ENCODE measurements at places on chromosomes 2 and 18. TPM values are rescaled to one million over a fixed set of nuclear protein-coding genes. Genes with fewer than 3 reads are reported as not detected.

- H3K27me3 ChIP-seq, result no peaks in the 10 kb centered on the region
- no peaks in the 10 kb centered on the region for H3K36me3 ChIP-seq
- DNase-seq, result peak; percentile 65
- peaks cover 18% of the 10 kb centered on the region for H3K4me1 ChIP-seq
- peak overlapping the region; percentile 25 for H3K27ac ChIP-seq
Measured at GRCh38 chr2:121699421-121700333, 37.0 kb downstream of the NIFK start.

Gene UPP2
- not detected for total RNA-seq

- no peak for DNase-seq
- no peak overlapping the region for H3K27ac ChIP-seq
- no peaks in the 10 kb centered on the region for H3K27me3 ChIP-seq
- no peak overlapping the region for H3K4me3 ChIP-seq
- H3K36me3 ChIP-seq, result no peaks in the 10 kb centered on the region
Measured at GRCh38 chr2:221529177-221529942, 42.7 kb downstream of the EPHA4 start.

GRCh38 chr2:86193901-86194567, 1.2 kb downstream of the IMMT start:
- H3K4me3 ChIP-seq, result no peak overlapping the region
- H3K27me3 ChIP-seq, result no peaks in the 10 kb centered on the region
- H3K36me3 ChIP-seq, result no peaks in the 10 kb centered on the region
- no peak for DNase-seq
- H3K4me1 ChIP-seq, result peaks cover 60% of the 10 kb centered on the region

- no peak for DNase-seq
- H3K4me3 ChIP-seq, result no peak overlapping the region
- H3K27ac ChIP-seq, result no peak overlapping the region
Measured at GRCh38 chr2:160201849-160202539, 1.9 kb upstream of the ITGB6 start.

DNA sequence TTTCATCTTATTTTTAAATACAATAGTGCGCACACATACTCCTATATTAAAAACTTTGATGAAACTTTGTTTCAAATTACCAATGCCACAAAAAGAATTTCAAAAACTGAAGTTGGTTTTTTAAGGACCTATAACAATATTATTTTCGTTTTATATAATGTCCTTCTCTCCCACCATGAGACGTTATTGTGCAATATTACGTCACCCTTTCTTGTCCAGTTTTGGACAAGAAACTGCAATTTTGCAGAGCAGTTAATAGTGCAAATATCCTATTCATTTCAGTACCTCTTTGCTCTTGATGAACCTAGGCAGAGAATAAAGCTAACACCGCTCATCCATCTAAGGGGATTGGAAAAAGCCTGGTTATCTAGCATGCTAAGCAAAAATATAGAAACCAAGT, 9.7 kb upstream of the ZNF516 start:
- no peak overlapping the region for H3K27ac ChIP-seq
- no peaks in the 10 kb centered on the region for H3K27me3 ChIP-seq
- no peaks in the 10 kb centered on the region for H3K36me3 ChIP-seq

GRCh38 chr18:30487962-30488361, 554.6 kb downstream of the DSC3 start:
- no peak overlapping the region for H3K4me3 ChIP-seq
- no peaks in the 10 kb centered on the region for H3K27me3 ChIP-seq
- H3K36me3 ChIP-seq, result no peaks in the 10 kb centered on the region
- no peak for DNase-seq
- H3K4me1 ChIP-seq, result no peaks in the 10 kb centered on the region

DNA sequence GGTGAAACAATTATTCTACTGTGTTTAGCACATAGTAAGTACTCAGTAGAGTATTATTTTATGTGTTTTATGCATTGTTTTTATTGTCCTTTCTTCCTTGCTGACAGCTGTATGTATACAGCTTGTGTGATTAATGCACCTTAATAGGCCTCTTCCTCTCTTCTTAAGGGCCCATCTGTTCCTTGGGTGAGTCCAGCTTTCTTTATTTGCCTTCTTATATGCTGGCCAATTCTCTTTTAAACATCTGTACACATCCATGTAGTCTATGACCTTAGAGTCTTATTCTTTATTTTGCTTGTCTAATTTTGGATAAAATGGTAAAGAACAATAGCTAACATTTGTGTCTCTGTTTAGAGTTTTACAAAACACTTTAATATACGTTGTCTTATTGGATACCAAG, 333.7 kb upstream of the MEIS1 start:
- no peaks in the 10 kb centered on the region for H3K36me3 ChIP-seq
- H3K4me3 ChIP-seq, result no peak overlapping the region
- no peak overlapping the region for H3K27ac ChIP-seq

DNA sequence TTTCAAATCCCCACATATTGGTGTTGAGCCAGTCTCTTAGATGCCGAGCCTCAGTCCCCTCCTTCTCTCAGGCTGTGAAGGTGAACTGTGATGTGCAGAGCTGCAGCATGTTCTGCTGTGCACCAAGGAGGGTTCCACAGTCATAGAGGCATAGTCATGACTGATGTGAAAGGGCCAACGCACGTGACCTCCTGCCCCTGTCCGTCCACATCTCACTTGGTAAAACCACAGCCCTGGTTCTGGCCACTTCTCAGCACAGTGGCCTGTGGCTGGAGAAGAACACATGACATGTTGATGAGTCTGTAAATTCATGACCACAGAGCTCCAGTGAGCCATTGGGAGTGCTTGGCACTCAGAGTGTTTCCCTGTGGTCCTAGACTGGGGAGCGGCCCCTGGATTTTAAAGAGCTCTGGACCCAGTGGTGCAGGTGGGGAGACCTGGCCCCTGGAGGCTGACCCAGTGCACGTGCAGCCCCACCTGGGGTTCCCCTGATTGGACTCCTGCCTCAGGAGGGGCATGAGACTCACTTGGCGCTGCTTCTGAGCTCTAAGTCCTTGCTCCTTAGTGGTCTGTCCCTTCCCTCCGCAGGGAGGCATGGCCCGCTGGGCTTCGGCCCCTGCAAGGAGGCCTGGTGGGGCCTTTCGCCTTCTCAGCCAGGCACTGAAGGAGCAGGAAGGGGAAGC, 25.3 kb downstream of the INPP4A start:
- DNase-seq, result no peak
- peaks cover 27% of the 10 kb centered on the region for H3K4me1 ChIP-seq
- no peaks in the 10 kb centered on the region for H3K36me3 ChIP-seq
- no peaks in the 10 kb centered on the region for H3K27me3 ChIP-seq
- H3K27ac ChIP-seq, result no peak overlapping the region
- no peak overlapping the region for H3K4me3 ChIP-seq

Gene CD8B2
- total RNA-seq, result not detected

- H3K36me3 ChIP-seq, result no peaks in the 10 kb centered on the region
- no peaks in the 10 kb centered on the region for H3K27me3 ChIP-seq
- peaks cover 3% of the 10 kb centered on the region for H3K4me1 ChIP-seq
- H3K4me3 ChIP-seq, result no peak overlapping the region
- no peak for DNase-seq
- H3K27ac ChIP-seq, result no peak overlapping the region
Measured at GRCh38 chr2:111668741-111669140, 215.3 kb downstream of the ANAPC1 start.

DNA sequence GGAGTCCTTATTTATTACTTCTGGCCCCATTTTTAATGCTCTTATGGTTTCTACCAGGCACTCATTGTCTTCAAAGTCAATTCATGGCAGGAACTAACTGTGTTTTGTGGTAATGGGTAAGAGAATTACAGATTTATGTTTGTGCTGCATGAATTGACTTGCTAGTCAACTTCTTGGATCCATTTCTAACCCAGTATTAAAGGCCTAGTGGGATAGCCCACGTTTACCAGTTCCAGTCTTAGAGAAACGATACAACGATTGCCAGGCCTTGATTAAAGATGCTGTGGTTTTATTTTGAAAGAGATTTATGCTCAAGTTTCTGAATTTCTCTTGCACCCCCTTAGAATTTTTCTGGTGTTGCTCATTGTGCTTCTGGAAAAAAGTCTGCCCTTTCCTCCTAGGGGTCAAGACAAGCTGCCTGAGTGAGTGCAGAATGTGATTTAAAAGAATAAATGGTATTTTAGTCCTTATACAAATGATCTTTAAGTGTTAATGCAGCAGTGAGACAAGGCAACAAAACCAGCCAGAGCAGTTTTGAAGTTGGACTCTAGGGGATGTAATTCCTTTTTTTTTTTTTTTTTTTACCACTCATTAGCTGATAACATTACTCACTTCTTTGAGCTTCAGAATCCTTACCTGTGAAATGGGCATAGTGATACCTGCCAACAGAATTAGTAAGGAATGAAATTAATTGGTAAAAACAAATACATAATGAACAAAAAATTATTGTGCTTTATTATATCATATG, 101.5 kb downstream of the ARHGAP15 start:
- no peaks in the 10 kb centered on the region for H3K27me3 ChIP-seq
- no peak overlapping the region for H3K4me3 ChIP-seq
- H3K27ac ChIP-seq, result no peak overlapping the region
- H3K4me1 ChIP-seq, result no peaks in the 10 kb centered on the region

Measured in body of pancreas (tissue), 4 donors.